Progenitor cell of endocrine pancreas (in vitro differentiated cells): ENCODE measurements at places on chromosomes 3 and 15.

DNA sequence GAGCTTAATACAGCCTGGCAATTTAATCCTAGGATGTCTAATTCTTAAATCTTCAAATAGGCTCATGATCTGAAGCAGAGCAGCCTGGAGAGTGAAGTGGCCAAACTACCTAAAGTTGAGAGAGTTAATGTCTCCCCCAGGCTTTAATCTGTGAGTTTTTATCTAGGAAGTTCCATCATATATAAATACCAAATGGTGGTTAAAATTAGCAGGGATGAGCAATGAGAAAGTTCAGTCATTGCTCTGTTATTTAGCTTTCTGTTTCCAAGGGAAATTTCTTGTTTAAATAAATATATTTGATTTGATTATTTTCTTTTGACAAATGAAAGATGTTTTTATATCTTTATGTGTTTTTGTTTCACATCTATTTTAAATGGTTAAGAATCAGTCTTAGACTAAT is 274.4 kb upstream of the UMPS start:
- no peak for DNase-seq

DNA sequence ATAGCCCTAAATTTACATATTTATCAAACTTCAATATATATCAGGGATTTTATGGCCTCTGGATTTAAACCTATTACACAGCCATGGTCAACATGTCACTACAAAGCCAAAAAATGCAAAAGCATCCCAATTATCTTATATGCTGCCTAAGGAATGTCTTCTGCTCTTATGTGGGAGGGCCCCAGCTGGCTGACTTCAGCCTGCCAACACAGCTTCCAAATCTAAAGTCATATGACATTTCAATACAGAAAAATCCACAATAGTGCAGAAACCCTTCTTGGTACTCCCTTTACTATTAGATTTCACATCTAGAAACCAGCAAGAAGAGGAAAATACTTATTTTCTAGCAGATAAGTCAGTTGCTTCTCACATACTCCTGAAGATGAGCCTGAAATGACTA is 6.4 kb downstream of the PFN2 start:
- no peak for DNase-seq

DNA sequence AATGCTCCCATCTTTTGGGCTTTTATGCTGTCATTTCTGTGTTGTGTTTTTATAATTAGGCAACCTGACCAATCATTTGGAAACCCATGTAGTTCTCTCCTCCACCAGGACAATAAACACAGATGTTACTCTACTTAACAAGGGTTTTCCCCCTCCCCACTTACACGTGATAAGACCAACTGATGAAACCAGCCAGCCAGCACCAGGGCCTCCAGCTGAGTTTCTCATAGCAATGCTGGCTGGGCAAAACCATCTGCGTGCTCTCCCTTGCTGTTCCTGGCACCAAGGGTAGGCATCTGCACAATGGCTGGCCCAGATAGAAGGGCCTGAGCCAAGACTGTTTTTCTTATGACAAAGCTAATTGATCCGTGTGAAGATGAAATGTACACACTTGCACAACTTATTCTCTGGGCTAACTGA is 310.4 kb downstream of the PLCL2 start:
- no peak for DNase-seq

GRCh38 chr15:41423979-41424659 is 7.2 kb downstream of the RTF1 start:
- no peak for DNase-seq

GRCh38 chr3:71465371-71466036 is 118.0 kb downstream of the FOXP1 start:
- no peak for DNase-seq

- no peak for DNase-seq
Observed at GRCh38 chr15:84975871-84976351, 5.7 kb upstream of the PDE8A start.

GRCh38 chr3:150797155-150797554 is 34.2 kb upstream of the SIAH2 start:
- DNase-seq, result no peak

- DNase-seq, result no peak
Observed at GRCh38 chr15:62472616-62473299, 307.7 kb upstream of the C2CD4B start.

DNA sequence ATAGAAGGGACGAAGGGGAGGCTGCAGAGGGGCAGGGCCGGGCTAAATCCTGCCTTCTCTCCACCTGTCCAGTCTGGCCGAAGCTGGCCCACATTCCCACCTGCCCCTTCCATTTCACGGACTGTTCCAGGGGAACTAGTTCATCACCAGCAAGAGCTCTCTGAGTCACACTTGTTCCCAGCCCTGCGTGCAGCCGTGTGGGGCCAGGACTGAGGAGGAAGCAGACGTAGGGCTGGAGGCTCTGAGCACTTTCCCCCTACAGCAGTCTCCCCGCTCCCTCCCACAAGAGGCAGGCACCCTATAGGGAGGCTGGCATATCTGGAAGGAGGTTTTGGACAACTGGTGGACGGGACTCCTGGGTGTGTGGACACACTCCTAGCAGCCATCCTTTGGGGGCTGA is 3.0 kb downstream of the ITIH4 start:
- no peak for DNase-seq

DNA sequence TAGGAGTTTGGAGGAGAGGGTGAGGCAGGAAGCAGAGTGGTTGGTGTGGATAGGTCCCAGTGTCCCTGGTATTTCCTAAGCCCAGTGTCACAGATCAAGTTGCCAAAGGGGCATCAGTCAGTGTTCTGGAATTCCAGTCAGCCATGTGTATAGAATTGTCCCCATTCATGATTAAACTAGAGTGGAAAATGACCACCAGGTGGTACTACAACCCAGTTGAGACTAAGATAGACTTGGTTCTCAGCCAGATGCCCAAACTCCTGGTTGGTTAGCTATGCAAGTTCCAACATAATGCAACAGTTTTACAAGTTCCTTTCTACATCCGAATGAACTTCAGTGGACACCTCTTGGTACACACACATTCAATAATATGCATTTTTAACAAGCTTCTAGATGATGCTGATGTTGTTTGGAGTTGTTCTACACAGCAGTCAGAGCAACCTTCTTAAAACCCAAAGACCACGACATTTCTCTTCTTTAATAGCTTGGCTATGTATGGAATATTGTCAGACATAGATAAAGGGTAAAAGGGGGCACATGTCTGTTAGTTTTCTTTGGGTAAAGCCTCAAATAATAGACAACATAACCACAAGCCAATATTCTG is 8.4 kb upstream of the ATR start:
- peak; percentile 24 for DNase-seq
